ENCODE measurements at places on chromosomes 1 and 21.
A peak's percentile ranks its signal among the peaks of the same experiment; 100 is the strongest.

- DNase-seq = no peak
Observed at GRCh38 chr1:47201179-47201578, 11.3 kb upstream of the PDZK1IP1 start.

DNA sequence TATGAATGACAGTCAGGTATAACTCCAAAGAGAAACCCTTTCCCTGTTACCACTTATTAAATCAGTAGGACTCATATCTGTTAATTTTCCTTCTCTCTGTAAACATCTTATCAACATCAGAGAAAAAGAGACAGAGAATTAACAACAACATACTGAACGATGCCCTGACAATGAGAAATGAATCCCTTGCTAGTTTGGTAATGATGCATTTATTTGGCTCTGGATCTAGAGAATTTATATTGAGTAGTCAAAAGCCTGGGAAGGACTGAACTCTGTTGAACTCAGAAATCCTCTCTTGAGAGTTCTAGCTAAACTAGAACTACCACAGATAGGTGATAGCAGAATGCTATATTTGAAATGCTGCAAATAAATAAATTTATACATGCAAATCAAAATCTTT is 325.6 kb downstream of the DISC1 start:
- no peak for DNase-seq

GRCh38 chr1:12461754-12462153 is 156.3 kb downstream of the DHRS3 start:
- no peak for DNase-seq

GRCh38 chr1:14914351-14914988 is 239.1 kb upstream of the TMEM51 start:
- no peak for DNase-seq

- DNase-seq = no peak
Observed at GRCh38 chr1:203424861-203425662, 50.5 kb upstream of the PRELP start.

- no peak for DNase-seq
Observed at GRCh38 chr1:12561121-12561520, 56.9 kb downstream of the DHRS3 start.

- no peak for DNase-seq
Observed at GRCh38 chr21:28828981-28829380, 163.7 kb downstream of the LTN1 start.

- no peak for DNase-seq
Observed at GRCh38 chr1:72936151-72936740, 653.9 kb upstream of the NEGR1 start.

DNA sequence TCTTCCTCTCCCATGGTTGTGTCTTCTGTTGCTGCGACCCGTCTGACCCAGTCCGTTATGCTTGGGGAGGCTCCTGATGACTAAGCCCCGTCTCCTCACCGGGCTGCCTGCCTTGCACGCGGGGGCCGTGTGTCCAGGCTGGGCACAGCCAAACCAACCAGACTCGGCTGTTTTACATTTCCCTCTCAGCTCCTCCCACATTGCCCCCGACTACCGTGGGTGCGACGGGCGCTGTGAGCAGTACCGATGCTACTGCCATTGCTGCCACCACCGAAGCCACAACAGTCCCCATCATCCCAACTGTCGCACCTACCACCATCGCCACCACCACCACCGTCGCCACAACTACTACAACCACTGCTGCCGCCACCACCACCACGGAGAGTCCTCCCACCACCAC is 46.0 kb upstream of the CNTN2 start:
- DNase-seq = no peak

DNA sequence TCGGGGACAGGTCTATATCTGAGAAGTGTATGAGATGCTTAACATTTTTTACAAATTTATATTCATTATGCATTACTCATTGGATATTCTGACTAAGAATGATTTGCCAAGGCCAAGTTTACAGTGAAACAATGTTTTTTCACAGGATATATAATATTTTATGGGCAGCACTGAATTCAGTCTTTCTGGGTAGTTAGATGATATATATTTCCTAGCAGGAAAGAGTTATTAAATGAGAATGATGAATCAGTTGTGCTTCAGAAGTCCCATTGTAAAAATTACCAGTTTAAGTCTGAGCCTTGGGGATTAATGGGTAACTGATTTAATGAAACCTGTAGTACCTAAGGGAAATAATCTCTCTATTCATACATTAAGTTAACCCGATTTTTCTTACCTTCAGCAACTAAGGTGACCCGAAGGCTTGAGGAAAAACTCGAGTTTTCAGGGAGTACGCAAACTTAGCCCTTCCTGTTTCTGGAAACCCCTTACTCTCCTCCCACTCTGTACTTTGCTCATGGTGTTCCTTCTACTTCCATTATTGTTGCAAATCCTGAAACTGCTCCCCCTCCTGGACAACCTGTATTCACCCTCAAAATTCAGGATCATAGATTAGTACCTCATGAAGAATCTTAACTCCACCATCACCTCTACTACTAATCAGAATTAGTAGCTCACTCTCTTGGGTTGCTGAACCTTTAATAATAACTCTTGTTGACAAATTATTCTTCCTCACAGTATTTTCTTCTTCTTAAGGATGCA is 135.1 kb downstream of the AK5 start:
- DNase-seq = no peak

DNA sequence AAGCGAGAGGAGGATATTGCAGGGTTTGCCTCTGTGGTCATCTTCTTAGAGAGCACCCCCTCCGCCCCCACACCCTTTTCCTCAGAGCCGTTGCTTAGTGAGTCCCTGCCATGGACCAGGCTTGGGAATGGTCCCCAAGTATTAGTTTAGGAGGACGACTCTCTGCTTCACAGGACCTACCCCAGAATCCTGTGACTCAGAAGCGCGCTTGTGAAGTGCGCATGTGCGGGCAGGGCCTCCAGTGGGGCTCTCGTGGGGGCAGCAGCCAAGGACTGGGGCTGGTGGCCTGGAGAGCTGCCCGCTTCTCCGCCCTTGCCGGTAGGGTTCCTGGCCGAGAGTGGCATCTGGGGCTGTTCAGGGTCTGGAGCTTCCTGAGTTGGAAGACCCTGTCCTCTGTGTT is 37.3 kb upstream of the HMGN1 start:
- no peak for DNase-seq

- no peak for DNase-seq
Observed at GRCh38 chr1:56377431-56377830, 201.9 kb downstream of the PLPP3 start.

GRCh38 chr1:98322086-98322485 is 339.4 kb upstream of the SNX7 start:
- DNase-seq = no peak

DNA sequence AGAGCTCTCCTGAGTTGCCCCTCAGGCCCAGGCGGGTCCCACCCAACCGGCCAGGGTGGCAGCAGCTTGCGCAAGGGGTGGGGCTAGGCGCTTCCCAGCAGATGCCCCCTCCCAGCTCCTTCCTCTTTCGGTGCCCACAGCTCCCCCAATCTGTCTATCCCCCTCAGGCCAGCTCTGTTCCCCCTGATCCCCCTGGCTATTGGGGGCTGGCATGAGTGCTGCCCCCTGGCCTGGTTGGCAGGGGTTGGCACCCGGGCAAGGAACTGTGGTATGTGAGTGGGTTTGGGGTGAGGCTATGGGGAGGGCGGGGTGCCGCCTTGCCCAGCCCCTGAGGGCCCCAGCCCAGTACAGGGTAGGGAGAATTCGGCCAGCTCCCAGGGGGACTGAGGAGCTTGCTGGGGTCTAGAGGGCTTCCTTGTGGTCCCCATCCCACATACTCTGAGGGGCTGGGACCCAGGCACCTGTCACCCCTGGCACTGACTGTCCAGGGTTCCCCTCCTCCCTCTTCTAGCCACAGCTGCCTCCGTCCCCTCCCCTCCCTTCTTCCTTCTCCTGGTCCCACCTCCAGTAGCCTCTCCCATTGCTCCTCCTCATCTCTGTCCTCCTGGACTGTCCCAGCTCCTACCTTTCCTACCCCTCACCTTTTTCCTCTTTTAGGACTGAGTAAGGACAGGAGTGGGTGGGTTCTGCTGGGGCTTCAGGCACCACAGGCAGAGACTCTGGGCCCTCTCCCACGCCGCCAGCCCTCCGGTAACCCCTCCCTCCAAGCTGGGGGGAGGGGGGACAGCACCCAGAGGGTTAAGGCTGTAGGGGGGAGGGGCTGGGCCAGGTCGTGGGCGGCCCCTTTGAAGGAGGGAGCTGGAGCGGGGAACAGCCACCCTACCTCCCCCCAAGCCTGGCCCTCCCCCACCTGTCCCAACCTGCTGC is 5.7 kb downstream of the ZBTB7B start:
- peak; percentile 55 for DNase-seq

DNA sequence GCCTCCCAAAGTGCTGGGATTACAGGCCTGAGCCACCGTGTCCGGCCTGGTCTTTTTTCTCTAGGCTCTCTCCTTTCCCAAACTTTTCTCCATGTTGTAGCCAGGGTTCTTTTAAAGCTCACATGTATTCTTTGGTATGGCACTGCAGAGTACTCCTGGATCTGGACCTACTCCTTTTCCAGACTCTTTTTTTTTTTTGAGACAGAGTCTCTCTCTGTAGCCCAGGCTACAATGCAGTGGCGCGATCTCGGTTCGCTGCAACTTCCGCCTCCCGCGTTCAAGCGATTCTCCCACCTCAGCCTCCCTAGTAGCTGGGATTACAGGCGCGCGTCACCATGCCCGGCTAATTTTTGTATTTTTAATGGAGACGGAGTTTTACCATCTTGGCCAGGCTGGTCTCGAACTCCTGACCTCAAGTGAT is 602 bp upstream of the MED18 start:
- DNase-seq = no peak

- no peak for DNase-seq
Observed at GRCh38 chr1:38489844-38490270, 369.7 kb downstream of the RRAGC start.
